ENCODE measurements at places on chromosomes 5 and 9.

DNA sequence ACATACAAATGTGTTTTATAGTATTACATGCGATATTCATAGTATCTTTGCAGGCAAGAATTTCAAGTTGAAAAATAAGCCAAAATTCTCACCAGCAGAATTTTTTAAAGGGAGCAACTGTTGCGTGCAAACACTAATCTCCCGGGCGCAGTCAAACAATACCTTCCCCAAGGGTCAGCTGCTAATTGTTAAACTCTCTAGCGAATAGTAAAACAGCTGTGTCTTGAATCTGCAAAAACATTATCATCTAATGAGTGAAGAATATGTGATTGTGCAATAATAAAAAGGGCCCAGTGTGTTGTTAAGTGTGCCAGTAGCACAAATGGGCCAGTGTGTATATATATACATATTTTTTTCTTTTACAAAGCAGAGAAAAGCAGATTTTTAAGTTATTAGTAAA is 131.4 kb downstream of the CCDC192 start:
- DNase-seq, result no peak

GRCh38 chr9:120750421-120750820 is 36.2 kb upstream of the MEGF9 start:
- no peak for DNase-seq

DNA sequence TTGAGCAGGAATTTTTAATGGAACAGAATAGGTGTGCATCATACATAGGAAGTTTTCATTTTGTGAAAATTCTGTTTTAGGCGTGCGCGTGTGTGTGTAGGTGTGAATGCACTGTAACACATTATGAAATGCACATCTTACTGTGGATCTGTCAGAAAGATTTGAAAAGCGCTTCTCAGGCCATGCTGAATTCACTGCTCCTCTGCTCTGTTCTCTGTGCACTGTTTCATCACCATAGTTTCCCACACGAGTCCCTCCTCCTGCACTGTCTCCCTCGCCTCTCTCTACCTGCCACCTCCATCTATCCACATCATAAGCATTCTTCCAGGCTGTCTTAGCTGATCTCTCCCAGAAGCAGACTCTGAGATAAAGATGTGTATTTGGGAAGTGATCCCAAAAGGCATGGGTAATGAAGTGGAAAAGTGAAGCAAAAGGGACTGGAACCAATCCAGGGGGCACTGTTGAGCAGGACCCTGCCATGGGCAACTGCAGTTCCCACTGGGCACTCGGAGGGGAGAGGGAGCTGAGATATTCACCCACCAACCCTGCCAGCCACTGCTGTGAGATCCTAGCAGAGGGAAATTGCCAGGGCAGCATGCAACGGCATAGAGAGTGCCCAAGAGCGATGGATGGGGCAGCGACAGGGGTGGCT is 65.9 kb downstream of the GABBR2 start:
- DNase-seq, result no peak

GRCh38 chr9:76351006-76351405 is 43.2 kb downstream of the RFK start:
- DNase-seq, result no peak

DNA sequence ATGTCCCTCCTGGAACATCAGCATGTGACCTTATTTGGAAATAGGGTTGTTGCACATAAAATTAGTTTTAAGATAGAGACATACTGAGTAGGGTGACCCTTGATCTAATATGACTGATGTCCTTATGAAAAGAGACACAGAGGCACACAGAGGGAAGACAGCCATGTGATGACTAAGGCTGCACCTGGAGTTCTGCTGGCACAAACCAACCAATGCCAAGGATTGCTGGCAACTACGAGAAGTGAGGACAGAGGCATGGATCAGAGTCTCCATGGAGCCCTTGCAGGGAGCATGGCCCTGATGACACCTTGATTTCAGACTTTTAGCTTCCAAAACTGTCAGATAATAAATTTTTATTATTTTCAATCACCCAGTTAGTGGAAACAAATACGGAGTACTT is 101.9 kb downstream of the FBXL7 start:
- no peak for DNase-seq

All from left hindlimb (tissue), 1 donor.